ENCODE measurements at places on chromosomes 4 and X.

DNA sequence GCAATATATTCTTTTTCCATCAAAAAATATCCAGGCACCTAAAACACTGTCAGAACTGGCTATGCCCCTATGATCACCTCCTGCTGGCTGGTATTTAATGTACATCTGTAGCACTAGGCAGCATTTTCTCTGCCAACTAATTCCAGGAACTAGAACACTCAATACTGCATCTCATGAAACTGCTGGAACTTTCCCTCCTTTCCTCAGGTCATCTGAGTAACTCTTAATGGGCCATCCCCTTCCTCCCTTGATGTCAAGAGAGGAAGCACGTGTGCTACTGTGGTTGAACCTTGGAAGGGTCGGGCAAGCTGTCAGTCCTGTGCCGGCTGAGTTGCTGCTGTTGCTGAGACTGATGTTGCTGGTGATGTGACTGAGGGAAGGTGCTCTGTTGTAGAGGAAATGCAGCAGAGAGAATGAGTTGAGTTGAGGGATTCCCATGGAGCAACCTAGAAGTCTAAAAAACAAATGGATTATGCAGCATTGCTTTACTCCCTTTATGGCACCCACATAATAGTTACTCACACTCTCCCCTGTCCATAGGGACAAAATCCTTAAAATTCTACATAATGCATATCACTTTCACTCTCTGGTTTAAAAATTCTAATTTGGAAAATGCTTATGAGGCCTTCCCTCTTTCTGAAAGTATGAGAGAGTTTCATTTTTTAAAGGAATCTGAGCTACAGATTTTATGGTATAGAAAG is 39.5 kb downstream of the TMEM165 start:
- no peak for DNase-seq

GRCh38 chr4:170230242-170230641 is 140.5 kb upstream of the AADAT start:
- DNase-seq: no peak

- DNase-seq: no peak
These were observed 111.2 kb upstream of the RAPGEF2 start for GRCh38 chr4:158991534-158992155.

- DNase-seq: no peak
These were observed 74.0 kb upstream of the OGT start for GRCh38 chrX:71458866-71459265.

GRCh38 chr4:168584321-168584771 is 87.5 kb downstream of the PALLD start:
- DNase-seq: no peak

DNA sequence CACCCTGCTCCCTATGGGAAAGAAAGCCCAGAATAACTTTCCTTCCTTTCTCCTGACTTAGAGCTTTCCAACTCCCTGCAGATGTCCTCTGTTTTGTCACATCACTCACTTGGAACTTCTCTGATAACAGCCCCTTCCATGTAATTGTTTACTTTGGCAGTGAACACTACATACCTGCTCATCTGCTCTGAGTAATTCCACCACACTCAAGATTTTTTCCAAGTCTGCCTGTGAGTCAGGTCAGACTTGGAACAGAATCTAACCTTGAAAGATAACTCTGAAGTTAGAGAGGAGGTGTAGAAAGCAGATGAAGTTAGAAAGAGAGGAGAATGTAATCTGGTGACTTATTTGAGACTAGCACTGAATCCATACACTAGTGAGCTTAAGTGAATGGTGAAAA is 7.4 kb downstream of the MAGEB10 start:
- no peak for DNase-seq

- DNase-seq: no peak
These were observed 951.2 kb downstream of the TECRL start for GRCh38 chr4:63458010-63458409.

- no peak for DNase-seq
These were observed 465 bp downstream of the HAUS7 start for GRCh38 chrX:153469811-153470410.

GRCh38 chr4:143405075-143405730 is 68.5 kb downstream of the GAB1 start:
- DNase-seq: no peak
